Frontal cortex (tissue), 4 donors: ENCODE measurements at places on chromosomes 6 and 20.
A peak's percentile ranks its signal among the peaks of the same experiment; 100 is the strongest.

DNA sequence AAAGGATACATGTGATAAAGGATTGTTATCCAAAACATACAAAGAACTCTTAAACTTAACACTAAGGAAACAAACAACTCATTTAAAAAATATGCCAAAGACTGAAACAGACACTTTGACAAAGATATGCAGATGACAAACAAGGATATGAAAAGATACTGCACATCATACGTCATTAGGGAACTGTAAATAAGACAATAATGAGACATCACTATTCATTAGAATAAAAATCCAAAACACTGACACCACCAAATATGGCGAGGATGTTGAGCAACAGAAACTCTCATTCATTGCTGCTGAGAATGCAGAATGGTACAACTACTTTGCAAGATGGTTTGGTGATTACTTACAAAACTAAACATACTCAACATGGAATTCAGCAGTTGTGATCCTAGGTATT, 156.5 kb upstream of the FOXA2 start:
- DNase-seq: no peak

GRCh38 chr20:23878787-23879186, 761 bp downstream of the CST5 start:
- DNase-seq: no peak

DNA sequence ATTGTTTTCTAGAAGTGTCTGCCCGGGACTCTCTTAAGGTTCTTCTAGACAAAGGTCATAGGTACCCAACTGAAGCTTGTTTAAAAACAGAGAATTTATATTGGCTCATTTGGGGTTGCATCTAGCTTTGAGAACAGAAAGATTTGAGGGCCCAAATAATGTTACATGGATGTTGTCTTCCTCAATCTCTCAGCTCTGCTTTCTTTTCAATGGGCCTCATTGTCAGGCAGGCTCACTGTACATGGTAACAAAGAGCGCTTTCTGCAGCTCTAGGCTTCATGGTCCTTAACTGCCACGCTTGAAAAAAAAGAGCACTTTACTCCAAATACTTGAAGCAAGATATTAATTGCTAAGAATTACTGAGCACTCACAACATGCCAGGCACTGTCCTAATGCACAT, 22.2 kb downstream of the NHLRC1 start:
- no peak for DNase-seq

DNA sequence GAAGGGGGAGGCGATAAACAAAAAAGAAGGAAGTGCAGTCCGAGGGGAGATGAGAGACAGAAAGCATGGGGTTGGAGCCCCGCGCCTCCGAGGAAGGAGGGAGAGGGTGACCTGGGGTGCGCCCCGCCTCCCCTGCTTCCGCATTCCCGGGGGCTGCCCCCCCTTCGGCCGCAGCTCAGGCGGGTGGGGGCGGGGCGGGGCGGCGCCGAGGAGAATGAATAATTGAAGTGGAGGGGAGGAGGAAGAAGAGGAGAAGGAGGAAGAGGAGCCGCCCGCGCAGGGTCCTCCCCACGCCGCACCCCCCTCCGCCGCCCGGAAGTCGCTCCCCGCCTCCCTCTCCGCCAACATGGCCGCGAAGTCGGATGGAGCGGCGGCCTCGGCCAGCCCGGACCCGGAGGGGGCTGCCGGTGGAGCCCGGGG, at the start of gene XKR7:
XKR7 (plus strand) TSS at position 322 of the 420 bp plus-strand sequence; CDS start at position 347, 25 bp downstream.
- DNase-seq: peak; percentile 55

GRCh38 chr6:147621263-147621662, 112.8 kb downstream of the SAMD5 start:
- DNase-seq: no peak

- no peak for DNase-seq
Observed at GRCh38 chr20:35796571-35796970, 24.8 kb downstream of the PHF20 start.

DNA sequence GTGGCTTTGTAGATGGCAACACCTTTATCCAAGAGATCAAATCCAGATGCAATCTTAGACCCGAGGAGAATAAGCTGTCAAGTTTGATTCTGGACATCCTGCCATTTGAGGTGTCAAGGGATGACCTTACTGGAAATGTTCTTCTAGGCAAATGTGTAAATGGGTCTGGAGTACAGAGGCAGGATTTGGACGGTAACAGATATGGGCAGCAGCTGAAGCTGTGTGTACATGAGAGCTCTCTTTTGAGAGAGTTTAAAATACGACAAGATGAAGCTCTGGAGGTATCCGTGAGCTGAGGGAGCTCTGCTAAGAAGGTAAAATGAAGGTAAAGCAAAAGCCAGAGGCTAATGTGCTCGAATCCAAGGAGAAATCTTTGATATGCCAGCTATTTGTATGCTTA, 56.6 kb downstream of the RALGAPA2 start:
- DNase-seq: no peak

DNA sequence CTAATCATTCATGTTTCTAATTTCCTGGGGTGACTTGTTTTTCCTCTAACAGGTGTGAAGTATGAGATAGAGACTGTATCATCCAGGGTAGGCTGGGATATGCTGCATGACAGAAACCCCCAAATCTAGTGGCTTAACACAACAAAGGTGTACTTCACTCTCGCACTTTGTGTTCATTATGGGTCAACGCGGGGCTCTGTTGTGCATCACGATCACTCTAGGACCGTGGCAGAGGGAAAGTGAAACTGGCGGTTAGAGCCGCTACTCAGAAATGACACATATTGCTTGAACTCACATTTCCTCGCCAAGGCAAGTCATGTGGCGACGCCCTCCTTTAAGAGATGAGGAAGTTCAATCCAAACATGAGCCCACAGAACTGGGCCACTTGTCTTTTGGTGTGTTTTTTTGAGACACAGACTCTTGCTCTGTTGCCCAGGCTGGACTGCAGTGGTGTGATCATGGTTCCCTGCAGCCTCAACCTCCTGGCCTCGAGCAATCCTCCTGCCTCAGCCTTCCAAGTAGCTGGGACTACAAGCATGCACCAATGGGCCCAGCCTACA, 41.3 kb downstream of the PCNA start:
- DNase-seq: no peak

- DNase-seq: no peak
Observed at GRCh38 chr20:6384380-6384779, 261.6 kb upstream of the FERMT1 start.

DNA sequence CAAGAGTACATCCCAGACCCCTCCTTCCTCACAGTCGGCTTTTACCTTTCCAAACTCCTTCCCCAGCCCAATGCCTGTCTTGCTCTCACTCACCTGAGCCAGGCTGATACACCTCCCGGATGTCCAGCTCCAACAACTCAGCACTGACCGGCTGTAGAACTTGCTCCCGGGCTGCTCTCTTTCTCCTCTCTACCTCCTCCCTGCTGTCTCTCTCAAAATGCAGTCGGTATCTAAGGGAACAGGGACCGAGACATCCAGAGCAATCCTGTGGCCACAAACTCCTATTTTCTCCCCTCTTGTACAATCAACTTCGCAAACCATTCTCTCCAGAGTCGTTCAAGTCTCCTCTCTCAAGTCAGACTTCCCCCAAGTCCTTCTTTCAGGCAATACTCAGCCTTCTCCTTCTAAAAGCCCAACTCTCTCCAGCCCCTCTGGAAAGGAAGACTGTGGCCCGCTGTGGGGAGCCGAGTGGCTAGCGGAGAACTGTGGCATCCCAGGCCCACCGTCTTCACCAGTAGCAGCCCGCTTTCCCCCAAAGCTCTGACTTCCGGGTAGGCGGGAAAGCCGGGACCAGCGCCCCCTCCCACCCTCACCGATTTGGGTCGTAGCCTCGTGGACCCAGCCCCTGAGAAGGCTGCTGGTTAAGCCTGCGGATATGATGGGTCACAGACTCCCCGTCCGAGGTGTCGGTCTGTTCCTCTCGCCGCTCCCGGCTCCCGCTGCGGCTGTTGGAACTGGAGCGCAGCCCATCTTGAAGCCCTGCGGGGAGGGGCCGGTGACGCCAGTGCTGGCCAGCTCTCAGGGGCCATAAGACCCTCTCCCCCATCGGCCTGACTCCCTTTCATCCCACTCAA, 1.1 kb downstream of the GNL1 start:
- DNase-seq: no peak

DNA sequence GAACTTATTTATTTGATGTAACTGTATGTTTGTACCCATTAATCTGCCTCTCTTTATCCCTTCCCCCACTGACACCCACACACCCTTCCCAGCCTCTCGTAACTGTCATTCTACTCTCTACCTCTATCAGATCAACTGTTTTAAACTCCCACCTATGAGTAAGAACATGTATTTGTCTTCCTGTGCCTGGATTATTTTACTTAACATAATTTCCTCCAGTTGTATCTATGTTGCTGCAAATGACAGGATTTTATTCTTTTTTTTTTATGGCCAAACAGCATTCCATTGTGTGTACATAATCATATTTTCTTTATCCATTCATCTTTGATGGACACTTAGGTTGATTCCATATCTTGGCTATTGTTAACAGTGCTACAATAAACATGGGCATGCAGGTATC, 49.3 kb downstream of the PHACTR2 start:
- no peak for DNase-seq

DNA sequence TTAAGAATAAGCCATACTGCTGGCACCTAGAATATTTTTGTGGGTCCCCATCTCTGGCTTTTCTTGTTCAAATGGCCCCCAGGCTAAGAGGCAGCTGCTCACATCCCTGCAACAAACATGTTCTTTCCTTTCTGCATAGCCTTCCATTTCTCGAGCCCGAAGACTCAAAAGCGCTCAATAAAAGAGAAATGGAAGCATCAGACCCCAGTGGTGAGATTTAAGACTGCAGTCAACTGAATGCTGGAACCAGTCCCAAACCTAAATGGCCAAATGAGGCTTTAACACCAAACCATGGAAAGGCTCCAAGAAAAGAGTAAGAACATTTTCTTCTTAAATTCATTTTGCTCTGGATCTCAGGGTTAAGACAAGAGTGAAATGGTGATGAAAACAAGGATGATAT, 122.1 kb upstream of the TRAF3IP2 start:
- no peak for DNase-seq

GRCh38 chr6:12269110-12269509, 21.1 kb upstream of the EDN1 start:
- no peak for DNase-seq

- DNase-seq: no peak
Observed at GRCh38 chr6:142612956-142613355, 311.1 kb downstream of the ADGRG6 start.

DNA sequence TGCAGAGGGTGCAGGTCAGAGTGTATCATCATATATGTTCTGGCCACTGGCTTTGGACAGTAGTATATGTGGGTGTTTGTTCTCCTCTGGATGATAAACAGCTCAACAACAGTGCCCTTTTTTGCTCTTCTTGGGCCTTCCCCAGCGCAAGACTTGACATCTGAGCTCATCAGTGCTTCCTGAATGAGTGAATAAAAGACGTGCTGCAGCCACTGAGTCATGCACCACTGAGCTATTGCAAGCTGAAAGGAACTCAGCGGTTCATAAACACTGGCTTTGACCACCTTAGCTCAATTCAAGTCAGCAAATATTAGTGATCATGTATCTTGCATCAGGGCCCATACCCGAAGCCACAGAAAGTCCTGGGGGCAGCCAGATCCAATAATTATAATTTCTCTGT, 105.3 kb upstream of the KCNG1 start:
- no peak for DNase-seq

DNA sequence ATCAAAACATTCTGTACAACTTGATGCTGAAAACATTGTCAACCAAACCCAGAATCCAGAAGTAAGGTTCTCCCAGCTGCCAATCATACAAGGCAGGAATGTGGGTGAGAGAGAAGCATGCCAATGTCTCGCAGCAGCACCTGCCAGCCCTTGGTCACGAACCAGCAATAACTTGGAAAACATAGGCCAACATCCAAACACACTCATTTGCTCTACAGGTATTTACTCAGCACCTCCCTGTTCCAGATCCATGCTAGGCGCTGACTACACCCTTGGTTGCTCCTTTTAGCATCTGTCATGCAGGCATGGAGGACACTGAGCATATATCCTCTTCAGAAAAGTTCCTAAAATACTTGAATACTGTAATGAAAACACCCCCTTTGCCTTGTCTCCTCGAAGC, 63.6 kb downstream of the FAXC start:
- no peak for DNase-seq

- DNase-seq: no peak
Observed at GRCh38 chr20:43460172-43460829, 2.6 kb downstream of the SRSF6 start.

DNA sequence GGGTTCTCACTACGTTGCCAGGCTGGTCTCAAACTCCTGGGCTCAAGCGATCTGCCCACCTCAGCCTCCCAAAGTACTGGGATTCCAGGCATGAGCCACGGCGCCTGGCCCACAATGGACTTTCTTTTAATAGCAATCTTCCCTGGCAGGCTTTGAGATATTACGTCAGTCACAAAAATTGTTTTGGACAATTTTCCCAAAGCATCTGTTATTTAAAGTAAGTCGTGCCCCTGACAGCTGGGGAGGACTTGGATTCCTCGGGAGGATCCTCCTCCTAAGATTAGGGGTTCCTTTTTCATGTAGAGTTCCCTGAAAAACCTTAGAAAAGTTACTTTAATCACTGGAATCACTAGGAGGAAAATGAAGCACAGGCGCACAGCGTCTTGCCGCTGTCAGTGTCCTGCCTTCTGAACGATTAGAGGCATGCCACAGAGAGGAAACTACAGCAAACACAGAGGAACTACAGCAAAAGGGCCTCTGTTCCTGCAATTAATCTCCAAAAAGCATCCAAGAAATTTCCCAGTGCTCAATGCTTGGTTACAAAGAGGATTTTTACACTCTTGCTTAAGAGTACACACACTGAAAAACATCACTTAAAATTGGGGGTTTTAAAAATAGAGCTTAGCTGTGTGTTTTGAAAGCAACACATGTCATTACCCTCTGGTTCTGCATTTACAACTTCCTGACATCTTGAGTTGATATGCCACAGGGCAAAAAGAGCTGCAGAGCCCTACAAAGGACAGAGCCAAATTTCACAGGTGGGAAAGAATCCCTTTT, 4.5 kb downstream of the ACSS1 start:
- DNase-seq: no peak

- DNase-seq: peak; percentile 21
Observed at GRCh38 chr6:137496368-137496767, 2.2 kb upstream of the OLIG3 start.

DNA sequence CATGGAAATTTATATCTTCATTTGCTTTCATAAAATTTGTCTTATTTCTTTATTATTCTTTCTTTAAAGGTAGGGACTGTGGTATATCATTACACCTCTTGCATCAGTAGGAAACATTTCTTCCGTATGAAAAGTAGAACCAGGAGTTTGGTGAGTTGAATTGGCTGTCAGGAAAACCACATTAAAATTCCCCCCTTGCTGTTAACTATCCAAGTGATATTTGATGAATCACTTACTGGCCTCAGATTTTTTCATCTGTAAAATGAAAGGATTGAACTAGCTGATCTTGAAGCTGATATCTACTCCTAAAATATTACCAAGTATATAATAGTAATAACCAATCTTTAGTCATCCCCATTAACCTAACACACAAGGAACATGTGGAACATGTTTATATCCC, 460.9 kb downstream of the GJA1 start:
- no peak for DNase-seq
